ENCODE measurements at places on chromosomes 11 and 22.

- no peak for DNase-seq
Observed at GRCh38 chr11:105573091-105573490, 36.8 kb upstream of the GRIA4 start.

GRCh38 chr11:95706974-95707387 is 82.6 kb downstream of the FAM76B start:
- no peak for DNase-seq

DNA sequence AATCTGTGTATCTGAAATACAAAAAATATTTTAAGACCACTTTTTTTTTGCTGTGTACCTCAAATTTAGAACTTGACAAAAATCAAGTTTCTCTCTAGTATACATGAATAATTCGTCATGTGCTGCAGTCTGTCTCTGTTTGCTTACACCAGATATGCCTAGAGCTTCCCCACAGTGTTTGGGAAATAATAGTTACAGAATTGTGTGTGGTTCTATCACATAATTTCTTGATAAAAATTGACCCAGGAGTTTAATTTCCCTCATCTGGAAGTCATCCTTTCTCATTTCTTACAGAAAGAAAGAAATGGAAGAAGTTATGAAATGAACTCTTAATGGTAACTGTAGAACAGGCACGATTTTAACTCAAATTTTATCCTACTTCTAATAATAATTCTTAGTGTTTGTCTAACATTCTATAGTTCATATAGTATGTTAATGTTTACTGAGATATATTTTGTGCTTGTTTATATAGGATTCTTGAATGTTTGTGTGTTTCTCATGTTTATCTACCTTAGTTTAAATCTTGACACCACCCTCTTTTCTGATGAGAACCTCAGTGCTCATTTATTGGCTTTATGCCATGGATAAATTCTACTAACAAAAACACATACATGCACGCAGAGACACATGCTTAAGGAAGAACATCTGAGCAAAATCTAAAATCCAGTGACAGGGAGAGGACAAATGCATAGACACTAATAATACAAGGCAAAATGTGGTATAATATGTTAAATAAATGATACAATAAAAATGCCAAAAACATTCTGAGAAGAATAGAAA is 61.4 kb upstream of the CTSC start:
- DNase-seq: no peak

GRCh38 chr11:118958577-118958976 is 2.5 kb downstream of the UPK2 start:
- DNase-seq: no peak

- DNase-seq: no peak
Observed at GRCh38 chr22:39710380-39711150, 140.0 kb downstream of the CACNA1I start.

- peak; percentile 31 for DNase-seq
Observed at GRCh38 chr22:25564979-25565677, 653 bp downstream of the GRK3 start.

- DNase-seq: no peak
Observed at GRCh38 chr11:86142170-86142569, 73.3 kb upstream of the PICALM start.

DNA sequence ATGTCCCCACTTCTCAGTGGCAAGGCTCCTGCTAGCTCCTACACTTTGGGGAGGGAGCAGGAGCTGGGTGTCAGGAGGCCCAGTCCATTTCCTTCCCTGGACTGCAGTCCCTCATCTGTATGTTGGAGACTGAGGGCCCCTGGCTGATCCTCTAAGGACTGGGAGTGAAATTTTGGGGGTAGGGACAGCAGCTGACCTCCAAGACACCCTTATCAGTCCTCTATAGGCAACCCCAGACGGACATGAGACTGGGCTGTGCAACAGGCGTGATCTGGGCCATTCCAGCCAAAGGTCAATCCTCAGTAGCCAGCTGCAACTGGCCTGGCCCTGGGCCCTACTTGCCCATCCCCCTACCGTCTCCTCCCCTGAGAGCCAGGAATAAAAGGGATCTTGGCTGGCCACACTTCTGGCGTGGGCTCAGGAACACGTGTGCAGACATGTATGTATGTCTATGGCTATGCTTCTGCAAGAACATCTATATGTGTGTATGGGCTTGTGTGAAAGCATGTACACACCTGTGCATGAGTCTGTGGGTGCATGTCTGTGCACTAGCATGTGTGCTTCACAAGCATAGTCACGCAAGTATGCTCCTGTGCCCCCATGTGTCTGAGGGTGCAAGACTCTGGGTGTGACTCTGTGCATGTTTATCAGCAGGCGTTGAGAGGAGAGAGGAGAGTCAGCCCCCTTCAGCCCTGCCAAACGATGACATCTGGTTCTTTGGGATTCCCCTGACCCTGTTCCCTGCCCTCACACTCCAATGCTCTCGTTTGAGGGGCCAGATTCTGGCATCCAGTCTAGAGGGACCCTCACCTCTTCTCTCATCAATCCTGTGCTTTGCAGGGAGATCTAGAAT is 24.6 kb upstream of the DGAT2 start:
- no peak for DNase-seq

GRCh38 chr11:95776859-95777258 is 12.7 kb downstream of the FAM76B start:
- DNase-seq: no peak

DNA sequence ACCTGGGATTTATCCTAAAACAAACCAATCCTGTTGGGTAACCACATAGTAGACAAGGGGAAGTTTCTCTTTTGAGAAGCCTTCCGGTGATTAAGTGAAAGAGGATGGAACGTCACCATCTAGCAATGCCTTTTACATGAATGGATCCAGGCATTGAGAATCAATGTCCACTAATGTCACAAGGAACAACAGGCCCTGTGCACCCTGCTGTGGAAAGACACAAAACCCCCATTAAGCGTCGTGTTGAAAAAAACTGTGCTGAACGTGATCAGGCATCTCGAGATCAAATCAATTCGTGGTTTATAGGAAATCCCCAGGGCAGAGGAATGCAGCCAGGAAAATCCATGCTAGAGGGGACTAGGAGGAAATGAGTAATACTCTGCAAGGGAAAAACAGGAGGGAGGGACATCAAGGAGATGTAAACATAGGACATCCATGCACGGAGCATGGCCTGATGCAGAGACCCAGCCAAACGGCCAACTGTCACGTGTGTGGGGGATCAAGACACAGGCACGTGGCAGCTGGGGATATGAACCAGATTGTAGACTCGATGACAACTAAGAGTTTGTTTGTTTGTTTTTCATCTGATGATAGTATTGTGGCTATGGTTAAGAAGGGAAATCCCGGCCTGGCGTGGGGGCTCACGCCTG is 38.6 kb upstream of the CARS1 start:
- DNase-seq: no peak

DNA sequence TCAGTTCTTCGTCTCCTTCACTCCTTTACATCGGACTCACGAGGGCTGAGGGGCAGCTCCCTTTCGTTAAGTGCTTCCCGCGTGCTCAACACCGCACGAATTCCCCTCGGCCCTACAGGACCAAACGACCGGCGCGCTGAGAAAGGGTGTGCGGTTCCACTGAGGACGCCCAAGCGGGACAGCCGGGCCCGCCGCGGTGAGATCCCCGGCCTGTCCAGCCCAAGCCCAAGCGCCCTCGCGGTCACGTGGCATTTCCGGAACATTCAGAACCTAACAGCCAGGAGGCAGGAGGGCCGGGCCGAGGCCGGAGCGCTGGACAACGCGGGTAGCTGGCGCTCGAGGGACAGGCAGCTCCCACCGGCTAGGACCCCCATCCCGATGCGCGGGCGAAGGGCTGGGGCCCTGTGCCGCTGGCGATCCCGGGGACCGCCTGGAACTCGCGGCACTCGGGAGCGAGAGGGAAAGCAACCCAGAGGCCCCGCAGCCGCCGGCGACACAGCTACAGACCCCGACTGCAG is 737 bp upstream of the STIP1 start:
- DNase-seq: peak; percentile 54

GRCh38 chr22:20131597-20131858 is at the start of gene ZDHHC8:
ZDHHC8 (plus strand) TSS chr22:20131804; CDS start chr22:20131948, 144 bp downstream.
- peak; percentile 45 for DNase-seq

DNA sequence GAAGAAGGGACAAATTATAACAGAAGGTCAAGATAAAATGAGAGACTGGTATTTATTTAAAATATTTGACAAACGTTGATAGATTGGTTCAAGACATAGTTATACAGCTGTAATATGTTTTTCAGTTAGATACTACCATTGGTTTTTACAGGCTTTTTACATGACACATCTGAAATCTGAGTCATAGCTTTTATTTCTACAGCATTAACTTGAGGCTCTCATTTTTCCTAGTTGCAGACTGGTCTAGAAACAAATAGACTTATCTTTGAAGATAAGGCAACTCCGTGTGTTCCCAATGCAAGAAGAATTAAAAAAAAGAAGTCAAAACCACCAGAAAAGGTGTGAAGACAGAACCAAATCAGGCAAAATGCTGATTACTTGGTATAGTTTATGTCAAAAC is 31.3 kb downstream of the CEP57 start:
- DNase-seq: no peak

GRCh38 chr11:117473481-117474091 is 145.9 kb downstream of the CEP164 start:
- DNase-seq: no peak

GRCh38 chr22:37749831-37750595 is 53.2 kb downstream of the TRIOBP start:
- no peak for DNase-seq

DNA sequence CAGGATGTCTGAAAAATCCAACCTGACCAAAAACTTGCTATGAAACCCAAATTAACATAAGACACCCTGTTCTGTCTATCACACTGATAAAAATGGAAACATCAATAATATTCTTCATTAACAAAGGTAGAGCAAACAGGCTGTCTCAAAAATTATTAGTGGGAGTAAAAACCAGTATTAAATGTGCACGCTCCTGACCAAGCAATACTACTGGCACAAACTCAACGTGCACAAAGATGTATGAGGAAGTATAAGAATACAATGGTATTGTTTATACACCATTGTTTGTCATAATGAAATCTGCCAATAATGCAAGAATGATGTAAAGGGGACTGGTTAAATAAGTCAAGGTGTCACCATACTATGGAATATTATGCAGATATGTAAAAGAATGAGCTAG is 288.5 kb downstream of the MN1 start:
- no peak for DNase-seq

DNA sequence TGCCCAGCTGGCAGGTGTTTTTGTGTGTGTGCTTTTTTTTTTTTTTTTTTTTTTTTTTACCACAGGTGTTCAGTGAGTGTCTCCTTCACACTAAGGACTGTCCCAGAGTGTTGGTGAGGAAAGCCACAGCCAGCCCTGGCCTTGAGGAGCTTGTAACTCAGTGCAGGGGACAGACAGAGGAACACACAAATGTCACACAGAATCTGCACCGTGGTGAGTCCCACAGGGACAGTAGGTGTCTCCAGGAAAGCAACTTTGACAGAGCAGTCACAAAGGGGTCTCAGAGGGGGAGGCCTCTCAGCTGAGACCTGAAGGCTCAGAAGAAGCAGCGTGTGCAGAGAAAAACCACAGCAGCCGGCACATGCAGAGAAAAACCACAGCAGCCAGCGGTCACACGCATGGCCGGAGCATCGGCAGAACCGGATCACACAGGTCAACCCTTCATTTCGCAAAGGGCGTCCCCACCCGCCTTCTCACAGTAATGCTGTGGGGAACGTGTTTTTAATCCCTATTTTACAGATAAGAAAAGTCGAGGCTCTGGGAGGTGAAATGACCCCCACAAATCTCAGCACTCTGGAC is 101.7 kb upstream of the PRR5 start:
- no peak for DNase-seq

- no peak for DNase-seq
Observed at GRCh38 chr22:29043906-29044575, 17.6 kb downstream of the C22orf31 start.

DNA sequence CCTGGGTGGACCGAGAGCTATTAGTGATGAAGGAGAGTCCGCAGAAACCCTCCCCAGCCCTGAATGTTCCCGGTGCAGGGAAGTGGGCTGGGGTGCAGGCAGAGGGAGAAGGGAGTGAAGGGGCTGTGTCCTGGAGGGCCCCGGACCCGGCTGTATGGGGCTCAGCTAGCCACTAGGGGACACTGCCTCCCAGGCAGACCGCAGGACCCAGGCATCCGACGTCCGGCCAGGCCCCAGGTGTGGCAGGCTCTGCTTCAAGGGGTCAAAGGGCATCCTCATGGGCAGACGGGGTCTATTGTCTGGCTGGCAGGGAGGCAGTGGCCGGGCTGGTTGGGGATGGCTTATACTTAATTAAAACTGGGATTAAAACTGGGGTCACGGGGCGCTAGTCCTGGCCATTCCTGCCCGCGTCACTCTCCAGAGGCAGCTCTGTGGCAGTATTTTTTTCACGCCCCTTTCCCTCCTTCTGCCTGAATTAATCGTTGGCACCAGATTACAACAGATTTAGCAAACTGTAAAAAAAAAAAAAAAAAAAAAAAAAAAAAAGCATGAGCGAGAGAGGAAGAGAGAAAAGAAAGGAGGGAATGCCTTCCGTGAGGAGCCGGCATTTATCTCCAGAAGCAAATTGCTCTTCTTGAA is 5.1 kb downstream of the FLRT1 start:
- DNase-seq: no peak

- peak; percentile 91 for DNase-seq
Observed at GRCh38 chr22:37561212-37562048, 1.1 kb downstream of the CDC42EP1 start.

DNA sequence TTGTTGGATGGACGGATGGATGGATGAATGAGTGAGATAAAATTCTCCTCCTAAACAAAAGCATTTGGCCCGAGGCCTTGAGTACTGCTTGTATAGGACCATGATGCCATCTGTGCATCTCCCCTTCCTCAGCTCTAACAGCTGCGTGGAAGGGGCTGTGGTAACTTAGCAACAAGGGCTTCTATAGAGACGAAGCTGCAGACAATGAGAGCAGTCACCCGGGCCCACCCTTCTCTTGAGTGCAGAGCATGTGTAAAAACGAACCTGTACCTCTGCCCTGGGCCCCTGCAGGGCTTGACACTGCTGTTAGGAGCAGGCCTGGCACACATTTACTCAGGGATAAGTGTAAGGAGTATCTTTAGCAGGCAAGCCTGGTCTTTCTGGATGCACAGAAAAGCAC is 391.5 kb downstream of the CADM1 start:
- DNase-seq: no peak

GRCh38 chr11:3855808-3856491 is 486 bp downstream of the STIM1 start:
- DNase-seq: peak; percentile 72

DNA sequence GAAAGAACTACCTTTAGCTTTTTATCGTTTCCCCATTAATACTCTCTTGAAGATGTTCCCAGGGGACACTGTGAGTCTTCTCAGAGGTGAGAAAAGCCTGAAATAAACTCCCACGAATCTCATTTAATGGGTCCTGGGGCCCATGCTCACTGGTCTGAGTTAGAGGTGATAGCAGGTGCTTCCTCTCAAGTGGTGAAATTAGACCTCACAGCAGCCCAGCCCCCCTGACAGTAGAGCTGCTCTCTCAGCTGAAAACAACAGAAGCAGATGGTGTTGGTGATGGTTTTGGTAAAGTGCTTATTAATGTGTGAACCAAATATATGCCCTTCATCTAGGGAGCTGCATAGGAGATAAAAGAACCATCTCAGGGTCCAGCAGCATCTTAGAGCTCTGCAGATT is 76.8 kb upstream of the VPREB1 start:
- DNase-seq: no peak

GRCh38 chr22:32545801-32546200 is 71.2 kb downstream of the FBXO7 start:
- DNase-seq: no peak

- DNase-seq: no peak
Observed at GRCh38 chr11:48083421-48083820, 103.1 kb downstream of the PTPRJ start.
